ENCODE measurements at places on chromosomes 1 and 21. TPM values are rescaled to one million over a fixed set of nuclear protein-coding genes. Genes with fewer than 3 reads are reported as not detected.

GRCh38 chr1:202144402-202145067, at the start of gene ARL8A:
Gene ARL8A (minus strand): TSS chr1:202144737. CDS start chr1:202144572, 165 bp downstream.
- peak; percentile 75 for DNase-seq

- no peak for DNase-seq
These were observed 47.9 kb downstream of the S1PR1 start for GRCh38 chr1:101284622-101285218.

DNA sequence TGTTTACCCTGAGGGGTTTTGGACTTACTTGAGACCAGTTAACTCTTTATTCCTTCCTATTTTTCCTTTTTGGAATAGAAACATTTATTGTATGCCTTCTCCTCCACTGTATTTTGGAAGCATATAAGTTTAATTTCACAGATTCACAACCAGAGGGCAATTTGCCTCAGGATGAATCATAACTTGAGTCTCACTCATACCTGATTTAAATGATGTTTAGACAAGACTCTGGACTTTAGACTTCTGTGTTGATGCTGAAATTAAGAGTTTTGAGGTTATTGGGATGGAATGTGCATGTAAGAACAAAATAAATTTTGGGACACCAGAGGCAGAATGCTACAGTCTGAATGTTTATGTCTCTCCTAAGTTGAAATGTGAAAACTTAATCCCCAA, 7.1 kb upstream of the ADAM30 start:
- DNase-seq: no peak

- no peak for DNase-seq
These were observed 205.5 kb downstream of the PTBP2 start for GRCh38 chr1:96927125-96927524.

COL11A1 gene
- 19.2 TPM for total RNA-seq

TRAF3IP3 gene
- total RNA-seq: not detected

- no peak for DNase-seq
These were observed 3.0 kb upstream of the AADACL4 start for GRCh38 chr1:12640958-12641272.

S100A16 gene
- total RNA-seq: 20.4 TPM

DNA sequence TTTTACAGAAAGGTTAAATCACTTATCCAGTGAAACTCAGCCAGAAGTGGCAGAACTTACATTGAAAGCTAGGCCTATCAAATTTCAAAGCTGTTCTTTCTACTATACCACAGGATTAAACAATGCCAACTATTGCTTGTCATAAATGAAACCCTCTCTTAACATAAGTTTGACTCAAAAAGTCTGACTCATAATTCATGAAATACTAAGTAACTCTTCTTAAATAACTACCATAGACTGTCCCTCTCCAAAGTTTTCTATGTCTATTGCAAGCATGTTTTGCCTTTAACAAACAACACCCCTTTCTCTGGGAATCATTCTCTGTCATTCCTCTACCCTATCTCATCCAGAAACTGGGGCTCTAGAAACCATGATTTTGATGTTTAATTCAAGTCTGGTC, 109.5 kb upstream of the UBE2U start:
- no peak for DNase-seq

OR2AK2 gene
- 0.35 TPM for total RNA-seq

SPAG17 gene
- total RNA-seq: 1.1 TPM

- no peak for DNase-seq
These were observed 4.7 kb upstream of the C21orf91 start for GRCh38 chr21:17823846-17824245.

Measured in GM23338 (cell line).